Naive B cell (primary cell): ENCODE measurements at places on chromosomes 7 and 10.

DNA sequence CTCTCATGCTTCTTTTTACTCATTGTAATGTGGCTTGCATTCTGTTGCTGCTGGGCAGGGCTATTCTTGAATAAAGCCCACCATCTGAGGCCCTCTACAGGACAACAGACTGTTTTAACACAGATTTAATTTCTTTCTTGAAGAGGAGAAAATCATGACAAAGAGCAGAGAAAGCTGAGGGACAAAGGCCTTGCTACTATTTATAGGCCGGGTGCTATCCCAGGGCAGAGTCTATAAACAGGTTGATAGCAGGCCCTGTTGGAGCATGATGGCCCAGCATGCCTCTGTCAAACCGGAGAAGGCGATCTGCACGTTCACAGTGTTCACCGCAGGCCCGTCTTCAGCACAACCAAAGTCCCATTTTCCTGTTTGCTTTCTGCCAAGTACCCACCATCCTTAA is 3.0 kb downstream of the VIPR2 start:
- DNase-seq: no peak

DNA sequence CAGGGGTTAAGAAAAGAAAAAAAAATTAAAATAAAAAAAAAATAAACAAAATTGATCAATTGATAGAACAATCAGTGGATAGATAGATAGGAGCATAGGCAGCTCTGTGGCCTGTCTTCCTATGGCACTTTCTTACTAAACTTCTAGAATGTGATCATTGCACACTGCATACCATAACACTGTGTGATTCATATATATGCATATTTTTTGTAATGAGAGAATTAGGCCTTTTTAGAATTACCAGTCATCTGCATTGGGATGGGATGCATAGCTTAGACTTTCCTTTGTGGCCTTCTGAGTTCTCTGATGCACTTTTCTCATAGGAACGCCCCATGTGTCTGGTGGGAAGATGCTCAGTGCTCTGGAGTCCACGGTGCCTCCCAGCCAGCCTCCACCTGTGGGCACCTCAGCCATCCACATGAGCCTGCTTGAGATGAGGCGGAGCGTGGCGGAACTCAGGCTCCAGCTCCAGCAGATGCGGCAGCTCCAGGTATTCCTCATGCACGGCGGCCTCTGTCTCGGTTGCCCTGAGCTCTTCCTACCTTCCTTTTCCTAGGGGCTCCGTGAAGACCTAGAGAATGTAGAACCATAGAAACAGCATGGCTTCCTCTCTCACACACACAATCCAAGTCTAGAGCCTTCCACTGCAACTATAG is 222.5 kb downstream of the ARHGAP21 start:
- no peak for DNase-seq

DNA sequence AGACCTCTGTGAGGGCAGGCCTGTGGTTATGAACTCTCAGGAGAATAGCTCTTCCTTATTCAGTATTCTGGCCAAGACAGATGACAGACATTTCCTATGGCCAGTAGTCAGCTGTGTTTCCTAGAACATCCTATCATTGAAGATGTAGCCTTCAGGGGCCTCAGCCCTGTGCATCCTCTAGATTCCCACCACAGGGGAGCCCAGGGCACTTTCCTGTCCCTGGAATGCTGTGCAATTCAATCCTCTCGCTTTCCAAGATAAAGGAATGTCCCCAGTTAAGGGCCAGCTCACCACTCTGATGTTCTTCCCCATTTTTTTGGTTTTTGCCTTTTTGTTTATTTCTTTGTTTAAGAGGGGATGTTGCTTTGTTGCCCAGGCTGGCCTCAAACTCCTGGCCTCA is 578.8 kb upstream of the C7orf33 start:
- DNase-seq: no peak

GRCh38 chr7:30853576-30853975 is 58.1 kb upstream of the AQP1 start:
- DNase-seq: no peak

- peak; percentile 36 for DNase-seq
These were observed 38.3 kb downstream of the LRRC72 start for GRCh38 chr7:16564909-16565426.

- no peak for DNase-seq
These were observed 384.4 kb downstream of the PARD3 start for GRCh38 chr10:34430685-34431084.

- DNase-seq: no peak
These were observed 16.7 kb downstream of the UBTD1 start for GRCh38 chr10:97515271-97515978.

- DNase-seq: no peak
These were observed 25.2 kb upstream of the ZNF488 start for GRCh38 chr10:47409171-47409865.

DNA sequence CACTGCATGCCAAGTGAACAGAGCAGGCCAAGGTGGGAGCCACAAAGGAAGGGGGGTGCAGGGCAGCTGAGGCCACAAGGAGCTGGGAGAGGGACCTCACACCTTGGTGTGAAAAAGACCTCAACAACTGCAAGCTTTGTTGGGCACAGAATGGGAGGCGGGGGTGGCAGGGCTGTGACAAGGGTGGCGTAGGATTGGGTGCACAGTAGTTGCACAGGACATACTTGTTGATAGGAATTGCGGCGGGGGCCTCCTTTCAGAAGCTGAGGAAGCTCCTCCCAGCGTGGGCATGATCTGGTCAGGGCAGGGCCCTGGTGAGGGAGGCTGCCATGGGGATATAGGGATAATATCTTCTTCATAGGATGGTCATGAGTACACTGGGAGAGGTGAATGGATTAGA is 25.8 kb downstream of the POLL start:
- no peak for DNase-seq

DNA sequence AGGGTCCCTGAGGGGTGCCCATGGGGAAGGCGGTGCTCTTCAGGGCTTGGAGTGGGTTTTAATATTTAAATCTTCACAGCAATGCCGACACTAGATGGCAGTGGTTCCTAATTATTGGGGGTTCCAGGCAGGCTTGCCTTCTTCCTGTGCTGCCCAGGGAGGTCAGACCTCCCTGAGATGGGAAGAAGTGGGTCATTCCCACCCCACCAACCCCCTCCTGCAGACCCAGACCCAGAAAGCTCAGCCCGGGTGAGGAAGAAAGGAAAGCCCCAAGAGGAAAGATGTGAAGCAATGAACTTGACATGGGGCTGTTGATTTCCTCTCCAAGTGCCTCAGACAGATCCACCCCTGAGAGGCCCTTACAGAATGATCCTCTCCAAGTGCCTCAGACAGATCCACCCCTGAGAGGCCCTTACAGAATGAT is 85.1 kb upstream of the LANCL2 start:
- DNase-seq: peak; percentile 25

DNA sequence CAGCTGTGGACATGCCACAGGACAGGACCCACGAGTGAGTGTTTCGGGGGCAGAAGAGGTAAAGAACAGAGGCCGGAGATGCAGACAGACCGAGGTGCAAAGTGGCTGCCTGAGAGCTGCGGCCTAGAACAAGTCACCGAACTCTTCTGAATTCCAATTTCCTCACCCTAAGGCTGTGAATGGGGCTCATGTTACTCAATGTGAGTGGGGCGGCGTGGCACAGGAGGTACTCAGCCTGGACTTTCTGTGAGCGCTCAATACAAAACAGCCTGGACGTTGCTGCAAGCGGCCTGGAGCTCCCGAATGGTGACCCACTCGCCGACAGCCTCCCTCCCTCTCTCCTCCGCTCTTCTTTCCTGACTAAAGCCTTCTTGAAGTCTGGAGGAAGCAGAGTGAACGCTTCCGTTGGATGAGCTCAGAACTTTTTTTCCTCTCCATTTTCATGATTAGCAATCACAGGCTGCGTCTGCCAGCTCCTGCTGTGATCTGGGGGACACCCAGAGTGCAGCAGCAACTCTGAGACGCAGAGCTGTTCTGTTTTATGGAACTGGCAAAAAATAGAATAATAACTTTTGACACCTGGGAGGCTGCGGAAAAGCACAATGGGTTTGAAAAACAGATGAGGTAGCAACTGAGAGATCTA is 108.5 kb downstream of the PTPRN2 start:
- DNase-seq: no peak

- no peak for DNase-seq
These were observed 63.7 kb upstream of the LAMB4 start for GRCh38 chr7:108193594-108194498.

GRCh38 chr10:64040781-64041180 is 519.6 kb downstream of the REEP3 start:
- no peak for DNase-seq

GRCh38 chr10:70542565-70542938 is 60.0 kb downstream of the PRF1 start:
- no peak for DNase-seq

- no peak for DNase-seq
These were observed 54.1 kb downstream of the LAMB1 start for GRCh38 chr7:107948645-107949442.

GRCh38 chr7:37601321-37601720 is 82.2 kb upstream of the GPR141 start:
- no peak for DNase-seq

GRCh38 chr7:35504365-35504764 is 190.6 kb downstream of the HERPUD2 start:
- no peak for DNase-seq

DNA sequence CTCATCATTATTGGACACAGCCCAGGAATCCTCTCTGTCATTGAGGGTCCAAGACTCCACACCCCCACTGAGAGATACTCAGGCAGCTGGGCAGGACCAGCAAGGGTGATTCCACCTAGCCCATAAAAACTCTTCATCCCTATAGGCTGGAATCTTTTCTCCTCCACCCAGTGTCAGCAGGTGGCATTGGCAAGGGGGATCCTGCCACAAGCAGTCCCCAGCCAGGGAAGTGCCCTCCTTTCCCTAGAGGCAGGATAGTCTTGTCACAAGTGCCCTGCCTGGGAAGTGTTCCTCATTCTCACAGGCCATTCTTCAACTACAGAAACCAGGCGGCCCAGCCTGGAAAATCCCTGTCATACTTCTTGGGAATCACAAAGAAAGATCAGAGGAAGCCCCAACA is 533.6 kb downstream of the GRID1 start:
- DNase-seq: no peak

DNA sequence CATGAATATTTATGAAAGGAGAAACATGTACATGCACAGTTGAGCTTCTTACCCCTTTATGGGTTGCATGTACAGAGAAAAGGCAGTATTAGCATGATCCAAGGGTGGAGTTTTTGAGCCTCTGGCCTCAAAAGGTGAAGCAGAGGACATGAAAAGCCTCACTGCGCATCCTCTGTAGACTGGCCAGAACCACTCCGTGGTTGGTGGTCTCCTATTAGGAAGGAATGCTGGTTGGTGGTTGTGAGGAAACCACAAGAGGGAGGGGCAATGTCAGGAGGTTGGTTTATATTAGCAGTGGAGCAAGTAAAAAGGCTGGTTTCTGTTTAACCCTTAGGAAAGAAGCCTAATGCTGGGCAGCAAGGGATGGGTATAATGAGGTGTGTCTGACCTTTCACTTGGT is 37.5 kb downstream of the AHCYL2 start:
- DNase-seq: no peak

- DNase-seq: no peak
These were observed 23.8 kb upstream of the STARD3NL start for GRCh38 chr7:38154278-38154677.

DNA sequence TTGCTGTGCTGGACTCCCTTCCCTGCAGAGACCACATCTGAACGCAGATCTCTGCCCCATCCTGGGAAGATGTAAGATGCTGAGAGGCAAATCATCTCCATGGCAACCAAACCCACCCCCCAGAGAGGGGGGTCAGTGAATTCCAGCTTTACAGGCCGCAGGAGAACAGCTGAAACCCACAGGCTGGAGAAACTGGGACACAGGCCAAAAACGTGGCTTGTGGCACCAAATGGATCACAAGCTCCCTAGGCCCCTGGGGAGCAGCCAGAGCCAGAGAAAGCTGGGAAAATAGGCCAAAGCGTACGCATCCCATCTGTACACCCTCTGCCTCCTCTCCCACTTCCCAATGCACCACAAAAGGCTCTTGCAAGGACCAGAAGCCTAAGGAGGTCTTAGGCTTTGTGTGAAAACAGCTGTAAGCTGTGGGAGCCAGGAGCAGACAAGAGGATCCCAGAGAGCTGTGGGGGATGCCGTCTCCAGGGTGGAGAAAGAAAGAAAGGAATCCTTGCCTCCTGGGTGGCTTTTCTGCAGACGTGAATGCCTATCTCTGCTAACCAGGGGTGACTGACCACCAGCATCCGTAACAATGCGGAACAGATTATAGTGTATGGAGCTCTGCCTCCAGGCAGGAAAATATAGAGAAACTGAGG is 59.5 kb downstream of the TMEM130 start:
- no peak for DNase-seq

GRCh38 chr10:6089334-6090219 is 743 bp downstream of the RBM17 start:
- peak; percentile 28 for DNase-seq

GRCh38 chr10:101224910-101225823 is 4.1 kb downstream of the LBX1 start:
- DNase-seq: no peak

DNA sequence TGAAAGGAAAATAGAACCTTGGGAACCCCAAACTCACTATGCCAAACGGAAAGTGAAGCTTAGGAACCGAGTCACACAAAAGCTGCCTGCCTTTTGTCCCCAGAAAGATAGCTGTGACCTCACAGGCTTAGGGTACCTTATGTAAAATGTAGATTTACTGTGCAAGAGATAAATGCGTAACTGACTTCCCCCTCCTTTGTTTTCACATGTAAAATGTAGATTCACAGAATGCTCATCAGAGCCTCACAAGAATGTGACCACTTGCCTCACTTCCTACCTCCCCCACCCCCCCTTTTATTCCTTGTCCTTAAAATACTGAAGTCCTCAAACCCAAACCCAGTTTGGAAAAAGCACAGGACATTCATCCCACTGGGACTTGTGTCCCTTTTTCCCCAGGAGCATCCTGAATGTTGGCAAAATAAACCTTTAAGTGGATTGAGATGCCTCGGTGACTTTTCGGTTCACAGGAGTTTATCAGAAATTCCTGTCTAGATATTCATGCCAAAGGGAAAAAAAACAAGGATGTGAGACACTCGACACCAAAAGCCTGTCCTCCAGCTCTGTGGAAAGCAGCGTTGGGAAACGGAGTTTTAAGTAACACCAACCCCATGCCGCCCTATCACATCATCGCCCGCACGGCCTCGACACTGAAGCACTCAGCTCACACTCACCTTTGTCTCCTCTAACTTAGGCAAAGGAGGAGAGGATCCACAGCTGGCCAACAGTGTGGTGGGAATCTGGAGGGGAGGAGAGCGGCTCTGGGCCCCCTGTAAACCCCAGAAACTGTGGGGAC is 45.9 kb downstream of the SVIL start:
- DNase-seq: no peak
